ENCODE measurements at places on chromosomes 3 and 15.
A peak's percentile ranks its signal among the peaks of the same experiment; 100 is the strongest.

DNA sequence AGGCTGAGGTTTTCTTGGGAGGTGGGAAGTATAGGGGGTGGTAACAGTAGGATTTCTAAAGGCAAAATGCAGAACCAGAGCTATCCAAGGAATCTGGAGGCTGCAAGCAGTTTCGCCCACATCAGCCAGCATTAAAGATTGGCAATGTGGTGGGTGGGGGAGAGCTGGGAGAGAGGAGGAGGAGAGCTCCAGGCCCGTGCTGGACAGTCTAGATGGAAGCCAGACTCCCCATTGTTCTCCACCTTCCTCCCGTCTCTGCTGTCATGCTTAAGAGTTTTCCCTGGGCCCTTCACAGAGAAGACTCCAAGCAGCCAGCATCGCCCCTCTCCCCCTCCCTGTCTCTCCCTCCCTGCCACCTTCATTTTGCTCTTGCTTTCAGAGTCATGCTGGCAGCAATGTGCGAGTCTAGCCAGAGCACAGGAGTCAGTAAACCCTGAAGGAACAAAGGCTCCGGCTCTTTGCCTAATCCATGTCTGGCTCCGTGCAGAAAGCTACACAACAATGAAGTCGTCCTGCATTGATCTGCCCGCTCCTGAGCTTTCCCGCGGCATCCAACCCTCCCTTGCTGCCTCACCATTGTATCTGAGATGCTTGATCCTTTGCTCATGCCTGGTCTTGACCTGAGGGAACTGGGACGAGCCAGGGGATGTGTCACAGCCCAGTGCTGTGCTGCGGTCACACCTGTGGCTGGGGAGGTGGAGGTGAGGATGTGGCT, 282.9 kb downstream of the NTRK3 start:
- ATAC-seq = peak; percentile 25

GRCh38 chr3:4741404-4742307, 237.6 kb upstream of the BHLHE40 start:
- ATAC-seq = peak; percentile 80

DNA sequence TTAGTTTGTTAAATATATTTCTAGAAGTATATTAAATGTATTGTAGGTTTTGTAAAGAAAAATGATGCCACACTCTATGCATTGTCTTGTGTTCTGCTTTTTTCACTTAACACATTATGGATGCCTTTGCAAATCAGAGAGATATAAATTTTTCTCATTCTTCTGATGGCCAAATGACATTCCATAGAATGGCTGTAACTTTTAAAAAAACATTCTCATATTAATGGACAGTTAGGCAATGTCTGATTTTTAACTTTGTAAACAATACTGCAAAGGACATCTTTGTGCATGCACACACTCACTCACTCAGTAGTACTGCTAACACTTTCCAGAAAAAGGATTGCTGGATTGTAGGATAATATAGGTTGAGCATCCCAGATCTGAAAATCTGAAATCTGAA, 195.9 kb downstream of the ITPR1 start:
- ATAC-seq = no peak

DNA sequence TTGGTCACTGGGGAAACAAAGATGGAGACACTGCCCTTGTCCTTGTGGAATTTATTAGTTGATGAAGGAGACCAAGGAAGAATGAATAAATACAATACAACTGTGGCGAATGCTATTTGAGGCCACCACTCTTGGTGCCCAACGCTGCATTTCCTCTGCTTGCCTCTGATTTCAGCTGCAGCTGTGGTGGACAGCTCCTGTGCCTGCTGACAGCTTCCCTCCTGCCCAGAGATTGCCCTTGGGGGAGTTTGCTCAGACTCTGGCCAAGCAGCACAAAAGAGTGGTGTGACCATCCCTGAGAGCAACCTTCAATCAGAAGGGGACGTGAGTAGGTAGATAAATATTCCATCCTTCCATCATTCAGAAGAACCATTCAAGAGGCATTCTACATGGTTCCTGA, 64.6 kb upstream of the FHIT start:
- peak; percentile 59 for ATAC-seq

- no peak for ATAC-seq
Observed at GRCh38 chr3:182214416-182214815, 502.7 kb downstream of the SOX2 start.

DNA sequence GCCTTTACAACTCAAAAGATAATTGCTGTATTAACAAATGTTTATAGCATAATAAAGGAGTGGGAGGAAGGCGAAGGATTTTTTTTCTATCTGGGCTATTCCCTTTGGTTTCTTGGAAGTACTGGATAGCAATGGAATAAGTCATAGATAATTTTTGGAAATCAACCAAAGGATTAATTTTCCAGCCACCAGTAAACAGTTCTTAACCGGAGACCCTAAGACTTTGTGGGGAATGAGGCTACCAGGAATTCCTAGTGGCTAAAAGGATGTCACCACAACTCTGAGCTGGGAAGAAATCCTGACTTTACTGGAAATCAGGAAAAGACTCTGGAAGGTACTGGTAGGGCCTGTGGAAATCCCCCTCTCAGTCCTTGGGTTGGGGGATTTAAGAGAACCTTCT, 138.4 kb upstream of the RARB start:
- no peak for ATAC-seq

DNA sequence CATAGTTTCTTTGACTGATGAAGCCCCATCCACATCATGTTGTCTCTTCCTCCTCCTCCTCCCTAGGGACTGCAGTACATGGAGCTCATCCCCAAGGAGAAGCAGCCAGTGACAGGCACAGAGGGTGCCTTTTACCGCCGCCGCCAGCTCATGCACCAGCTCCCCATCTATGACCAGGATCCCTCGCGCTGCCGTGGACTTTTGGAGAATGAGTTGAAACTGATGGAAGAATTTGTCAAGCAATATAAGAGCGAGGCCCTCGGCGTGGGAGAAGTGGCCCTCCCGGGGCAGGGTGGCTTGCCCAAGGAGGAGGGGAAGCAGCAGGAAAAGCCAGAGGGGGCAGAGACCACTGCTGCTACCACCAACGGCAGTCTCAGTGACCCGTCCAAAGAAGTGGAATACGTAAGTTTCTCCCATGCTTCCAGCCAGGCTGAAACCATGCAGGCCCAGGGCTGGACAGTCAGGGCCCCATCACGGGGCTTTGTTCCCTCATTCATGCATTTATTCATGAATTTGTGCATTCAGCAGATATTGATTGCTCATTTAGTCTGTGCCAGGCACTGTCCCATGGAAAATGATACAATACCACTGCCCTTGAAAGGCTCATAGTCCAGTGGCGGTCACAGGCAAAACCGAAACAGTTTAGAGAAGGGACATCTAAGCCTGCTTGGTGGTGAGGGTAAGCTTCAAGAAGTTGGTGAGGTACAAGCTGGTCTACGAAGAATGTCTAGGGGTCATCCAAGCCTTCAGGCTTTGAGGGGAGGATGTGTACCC, 47.1 kb downstream of the LMCD1 start:
- ATAC-seq = no peak

DNA sequence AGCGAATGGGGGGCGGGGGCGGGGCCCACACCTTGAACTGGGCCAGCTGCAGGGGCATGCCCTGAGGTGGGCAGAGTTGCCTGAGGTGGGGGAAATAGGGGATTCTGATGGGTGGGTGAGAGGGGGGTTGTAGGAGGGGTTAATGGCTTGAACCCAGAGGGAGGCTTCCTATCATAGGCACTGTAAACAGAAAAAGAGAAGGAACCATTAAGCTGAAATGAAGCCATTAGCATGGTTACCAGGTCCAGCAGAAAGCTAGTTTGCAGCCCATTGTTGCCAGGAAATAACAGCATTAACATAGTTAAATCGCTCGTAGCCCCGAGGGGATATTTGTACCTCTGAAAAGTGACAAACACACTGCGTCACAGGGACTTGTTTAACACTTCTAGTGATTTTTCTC, 29.0 kb downstream of the ETV5 start:
- no peak for ATAC-seq

GRCh38 chr3:148221303-148221702, 476.4 kb upstream of the AGTR1 start:
- no peak for ATAC-seq

- ATAC-seq = no peak
Observed at GRCh38 chr15:61318301-61318700, 89.2 kb upstream of the RORA start.

GRCh38 chr3:162143180-162143579, 646.6 kb downstream of the OTOL1 start:
- ATAC-seq = no peak

DNA sequence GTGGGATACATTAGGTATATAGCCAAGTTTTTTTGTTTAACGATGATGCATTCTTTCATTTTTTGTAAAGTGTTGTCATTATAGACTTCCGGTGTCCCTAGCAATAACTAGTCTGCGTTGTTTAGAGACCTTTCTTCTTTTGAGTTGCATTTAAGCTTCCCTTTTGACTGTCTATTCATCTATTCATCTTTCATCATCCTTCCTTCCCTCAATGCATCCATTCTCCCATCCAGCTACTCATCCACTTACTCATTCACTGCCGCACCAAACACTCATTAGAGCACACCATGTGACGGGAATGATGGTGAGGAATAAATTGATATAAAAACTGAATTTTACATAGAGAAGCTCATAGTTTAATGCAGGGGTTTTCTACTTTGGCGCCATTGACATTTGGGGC, 32.9 kb downstream of the OR4F15 start:
- no peak for ATAC-seq

DNA sequence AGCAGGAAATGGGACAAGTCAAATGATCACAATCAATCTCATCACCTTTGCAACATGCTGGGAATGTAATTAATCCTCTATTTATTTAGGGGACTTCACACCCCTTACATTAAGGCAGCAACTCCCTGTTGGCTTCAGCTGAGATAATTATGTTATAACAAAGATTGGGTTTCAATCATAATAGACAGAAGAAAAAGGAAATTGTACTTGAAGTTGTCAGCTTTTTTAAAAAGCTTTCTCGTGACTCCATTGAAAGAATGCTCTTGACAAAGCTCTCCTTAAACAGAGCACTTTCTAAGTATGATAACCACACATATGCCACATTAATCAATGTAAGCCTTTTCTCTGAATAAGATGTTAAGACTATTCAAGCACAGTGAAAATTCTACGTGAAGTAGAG, 65.7 kb downstream of the SHQ1 start:
- ATAC-seq = peak; percentile 88

GRCh38 chr3:117409701-117410459, 700.3 kb downstream of the TUSC7 start:
- no peak for ATAC-seq

DNA sequence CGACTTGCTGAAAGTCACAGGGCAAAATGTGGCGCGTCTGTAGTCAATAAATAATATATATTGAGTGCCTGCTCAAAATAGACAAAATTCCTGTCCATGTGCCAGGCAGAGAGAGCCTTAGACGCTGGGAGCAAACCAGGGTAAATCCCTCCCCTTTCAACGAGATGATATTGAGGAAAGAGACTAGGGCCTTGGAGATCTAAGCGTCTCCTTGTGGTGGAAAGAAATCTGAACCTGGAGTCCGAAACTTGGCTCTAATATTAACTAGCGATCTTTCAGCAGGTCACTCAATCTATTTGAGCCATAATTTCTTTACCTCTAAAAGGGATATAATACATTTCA, 348 bp upstream of the DPP8 start:
- ATAC-seq = peak; percentile 2

DNA sequence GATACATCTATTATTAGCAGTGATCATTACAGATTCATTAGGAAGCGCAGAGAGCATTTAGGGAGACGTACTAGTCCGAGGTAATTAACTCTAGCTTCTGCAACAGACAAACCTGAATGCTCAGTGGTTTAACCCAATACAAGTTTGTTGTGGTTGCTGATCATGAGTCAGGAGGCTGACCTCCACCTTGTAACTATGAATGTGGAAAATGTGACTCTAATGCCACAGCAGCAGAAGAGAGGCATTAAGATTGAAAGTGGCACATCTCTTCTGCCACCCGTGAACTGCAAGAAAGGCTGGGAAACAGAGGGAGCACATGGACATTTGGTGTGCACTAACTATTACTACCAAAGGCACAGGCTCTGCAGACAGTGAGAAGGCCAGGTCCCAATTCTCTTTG, 71.2 kb upstream of the C3orf80 start:
- ATAC-seq = no peak

DNA sequence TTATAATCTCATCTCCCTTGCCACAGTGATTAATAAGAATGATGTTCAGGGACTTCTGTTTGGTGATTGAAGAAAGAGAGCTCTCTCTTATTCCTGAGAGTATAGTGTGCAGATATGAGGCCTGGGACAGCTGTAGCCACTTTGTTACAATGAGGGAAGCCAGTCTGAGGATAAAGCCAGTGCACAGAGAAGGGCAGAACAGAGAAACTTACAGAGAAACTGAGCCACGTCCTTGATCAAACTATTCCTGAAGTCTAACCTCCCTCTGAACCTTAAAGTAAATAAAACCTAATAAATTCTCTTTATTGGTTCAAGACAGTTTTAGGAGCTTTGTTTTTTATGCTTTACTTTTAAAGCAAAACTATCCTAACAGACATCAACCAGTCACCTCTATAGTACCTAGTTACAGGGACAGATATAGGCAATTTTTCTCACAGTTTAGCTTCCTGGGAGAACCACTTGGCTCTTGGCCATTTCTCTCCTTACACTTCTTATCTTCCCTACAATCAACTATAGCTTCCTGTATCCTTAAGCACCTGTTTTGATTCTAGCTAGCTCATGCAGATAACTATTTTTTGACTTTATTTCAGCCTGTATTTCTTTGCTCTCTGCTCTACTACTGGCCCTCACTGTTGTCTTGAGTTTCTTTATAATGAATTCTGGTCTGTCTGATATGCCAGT, 284.4 kb downstream of the SHQ1 start:
- ATAC-seq = no peak

All from motor neuron (in vitro differentiated cells).